ENCODE measurements at places on chromosomes 13 and 19.

- no peak for DNase-seq
Measured at GRCh38 chr13:37107456-37107855, 2.0 kb upstream of the CSNK1A1L start.

- no peak for DNase-seq
Measured at GRCh38 chr13:31168166-31168565, 6.5 kb upstream of the HSPH1 start.

DNA sequence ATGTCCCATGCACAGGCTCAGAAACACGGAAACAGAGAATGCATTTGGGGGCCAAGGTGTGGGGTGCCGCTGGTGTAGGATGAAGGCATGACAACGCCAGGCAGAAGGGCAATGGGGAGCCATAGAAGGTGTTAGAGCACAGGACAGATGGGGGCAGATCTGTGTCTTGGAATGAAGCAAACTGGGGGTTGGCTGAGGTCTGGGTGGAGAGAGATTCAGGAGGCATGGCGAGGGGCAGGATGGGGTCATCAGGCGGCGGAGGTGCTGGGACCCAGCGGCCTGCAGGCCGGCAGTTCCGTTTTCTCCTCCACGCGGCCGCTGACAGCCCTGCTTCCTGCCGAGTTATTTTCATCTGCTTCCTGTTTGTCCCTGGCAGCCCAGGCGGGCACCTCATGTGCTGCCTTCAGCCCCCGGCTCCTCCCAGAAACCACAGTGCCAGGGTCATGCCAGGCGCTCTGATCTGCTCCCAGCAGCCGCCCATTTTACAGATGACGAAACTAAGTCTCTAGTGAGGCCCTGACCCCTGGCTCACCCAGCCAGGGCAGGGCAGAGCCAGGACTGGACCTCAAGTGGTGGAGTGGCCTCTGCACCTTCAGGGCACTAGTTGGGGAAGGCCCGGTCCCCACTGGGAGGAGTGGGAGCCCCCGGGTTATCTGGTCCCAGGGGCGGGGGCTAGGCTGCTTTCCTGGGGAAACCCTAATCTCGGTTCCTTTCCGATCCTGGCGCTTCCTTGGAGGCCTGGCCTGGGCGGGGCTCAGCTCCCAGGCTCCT, 2.2 kb downstream of the ARHGAP45 start:
- no peak for DNase-seq

DNA sequence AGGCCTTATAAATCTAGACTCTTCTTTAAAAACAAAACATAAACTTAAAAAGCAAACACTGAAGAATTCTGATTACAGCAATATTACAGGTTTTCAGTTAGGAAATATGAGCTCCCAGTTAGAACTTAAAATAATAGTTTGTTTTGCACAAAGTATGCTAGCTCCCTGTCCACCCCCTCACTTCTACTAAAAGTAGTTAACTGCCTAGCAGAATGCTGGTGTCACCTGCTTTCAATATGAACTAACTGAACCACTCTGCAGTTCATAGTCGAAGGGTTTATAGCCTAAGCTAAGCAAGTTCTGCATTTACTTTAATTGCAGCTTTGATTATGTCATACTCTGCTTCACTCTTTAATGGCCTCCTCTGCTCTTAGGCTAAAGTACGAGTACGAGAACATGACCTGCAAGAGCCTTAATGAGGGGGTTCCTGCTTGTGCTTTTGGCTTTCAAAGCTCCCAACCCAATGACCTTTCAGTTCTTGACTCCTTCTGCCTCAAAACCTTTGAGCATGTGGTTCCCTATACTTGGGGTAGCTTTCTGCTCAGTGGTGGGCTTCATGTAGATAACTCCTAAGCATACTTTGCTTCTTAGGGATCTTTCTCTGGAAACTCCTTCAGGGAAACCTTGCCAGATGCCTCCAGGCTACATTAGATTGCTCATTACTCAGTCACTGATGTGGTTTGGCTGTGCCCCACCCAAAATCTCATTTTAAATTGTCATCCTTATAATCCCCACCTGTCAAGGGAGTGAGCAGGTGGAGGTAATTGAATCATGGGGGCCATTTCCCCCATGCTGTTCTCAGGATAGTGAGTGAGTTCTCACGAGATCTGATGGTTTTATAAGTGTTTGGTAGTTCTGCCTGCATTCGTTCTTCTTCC, 278.9 kb upstream of the ARGLU1 start:
- no peak for DNase-seq

DNA sequence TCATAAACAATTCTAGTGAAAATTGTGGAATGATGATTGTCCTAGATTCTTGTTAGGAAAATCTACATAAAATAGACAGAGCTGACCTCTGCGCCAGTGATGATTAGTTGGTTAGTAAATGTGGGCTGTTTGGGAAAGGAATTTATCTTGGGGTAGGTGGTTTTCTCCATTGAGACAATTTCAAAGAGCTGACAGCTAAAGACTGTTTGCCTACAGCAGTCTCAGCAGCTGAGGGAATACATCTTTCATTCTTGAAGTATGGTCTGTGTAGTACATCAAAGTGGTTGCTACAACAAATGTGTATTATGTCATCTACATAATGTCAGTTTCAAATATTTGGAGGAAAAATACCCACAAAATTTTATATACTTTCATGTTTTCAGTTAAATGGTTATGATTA, 117.2 kb upstream of the TRPC4 start:
- DNase-seq, result no peak

DNA sequence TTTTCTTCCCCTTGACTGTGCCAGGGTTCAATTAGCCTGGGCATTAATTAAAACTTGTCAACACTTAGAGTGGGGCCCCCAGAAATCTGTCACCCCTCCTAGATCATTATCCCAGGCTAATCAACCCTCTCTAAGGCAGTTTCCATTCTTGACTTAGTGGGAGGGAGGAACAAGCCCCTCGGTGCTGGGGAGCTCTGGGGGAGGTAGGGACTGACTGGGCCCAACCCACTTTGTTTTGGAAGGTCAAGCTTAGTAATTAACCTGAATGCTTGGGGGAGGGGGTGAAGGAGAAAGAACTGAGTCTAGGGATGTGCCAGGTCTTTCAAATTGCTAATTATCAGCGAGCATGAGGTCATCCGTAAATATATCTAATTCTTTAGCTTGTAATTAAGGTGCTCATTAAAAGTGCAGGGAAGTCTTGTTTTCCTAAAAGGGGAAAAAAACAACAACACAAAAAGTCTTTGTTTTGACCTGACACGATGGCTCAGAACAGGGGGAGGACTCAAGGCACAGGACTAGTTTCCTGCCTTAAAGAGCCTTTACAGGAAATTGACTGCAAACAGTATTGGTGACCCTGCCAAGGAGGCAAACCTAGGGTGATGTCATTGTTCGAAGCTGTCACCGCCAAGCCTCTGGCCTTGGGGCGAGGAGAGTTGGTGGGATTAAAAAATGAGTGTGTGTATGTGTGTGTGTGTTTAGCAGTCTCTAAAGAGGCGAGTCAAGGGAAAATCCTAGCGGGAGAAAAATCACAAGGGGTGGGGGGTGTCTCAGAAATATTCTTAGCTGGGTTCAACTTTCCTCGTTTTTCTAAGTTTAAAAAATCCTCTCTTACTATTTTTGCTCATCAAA, 19.4 kb downstream of the ACTN4 start:
- no peak for DNase-seq

GRCh38 chr13:93320942-93321341, 94.3 kb downstream of the GPC6 start:
- no peak for DNase-seq

DNA sequence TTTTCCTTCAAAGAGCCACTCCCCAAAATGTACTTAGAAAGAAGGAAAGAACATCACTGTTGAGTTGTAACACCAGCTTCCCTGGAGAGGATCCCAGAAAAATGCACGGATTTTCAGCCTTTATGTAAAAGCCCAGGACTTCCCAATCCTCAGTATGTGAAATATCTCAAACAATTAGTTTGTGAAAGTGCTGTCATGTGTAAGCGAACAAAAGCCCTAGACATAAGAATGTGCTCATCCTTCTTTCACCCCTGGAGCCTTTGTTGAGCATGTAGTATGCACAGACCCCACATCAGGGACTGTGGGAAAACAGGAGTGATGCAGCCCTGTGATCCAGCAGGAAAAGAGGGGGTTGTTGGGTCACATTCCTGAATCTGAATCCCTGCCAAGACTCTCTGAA, 441.4 kb upstream of the ZNF507 start:
- DNase-seq, result no peak

DNA sequence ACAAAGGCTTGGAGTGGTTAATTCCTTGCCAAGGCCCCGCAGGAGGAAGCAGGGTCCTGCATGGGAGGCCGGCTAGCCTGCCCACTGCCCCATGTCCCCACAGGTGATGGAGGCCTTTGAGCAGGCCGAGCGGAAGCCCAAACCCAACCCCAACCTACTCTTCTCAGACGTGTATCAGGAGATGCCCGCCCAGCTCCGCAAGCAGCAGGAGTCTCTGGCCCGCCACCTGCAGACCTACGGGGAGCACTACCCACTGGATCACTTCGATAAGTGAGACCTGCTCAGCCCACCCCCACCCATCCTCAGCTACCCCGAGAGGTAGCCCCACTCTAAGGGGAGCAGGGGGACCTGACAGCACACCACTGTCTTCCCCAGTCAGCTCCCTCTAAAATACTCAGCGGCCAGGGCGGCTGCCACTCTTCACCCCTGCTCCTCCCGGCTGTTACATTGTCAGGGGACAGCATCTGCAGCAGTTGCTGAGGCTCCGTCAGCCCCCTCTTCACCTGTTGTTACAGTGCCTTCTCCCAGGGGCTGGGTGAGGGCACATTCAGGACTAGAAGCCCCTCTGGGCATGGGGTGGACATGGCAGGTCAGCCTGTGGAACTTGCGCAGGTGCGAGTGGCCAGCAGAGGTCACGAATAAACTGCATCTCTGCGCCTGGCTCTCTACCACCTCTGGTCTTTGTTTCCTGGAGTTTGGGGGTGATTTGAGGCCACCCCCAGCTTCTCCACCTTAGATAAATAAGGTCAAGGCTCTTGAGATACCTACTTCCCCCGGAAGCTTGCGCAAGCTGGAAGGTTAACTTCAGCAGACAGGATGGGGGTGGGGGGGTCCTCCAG, 2.6 kb downstream of the B3GNT8 start:
- DNase-seq, result no peak
